ENCODE measurements at places on chromosomes 6 and 20.

DNA sequence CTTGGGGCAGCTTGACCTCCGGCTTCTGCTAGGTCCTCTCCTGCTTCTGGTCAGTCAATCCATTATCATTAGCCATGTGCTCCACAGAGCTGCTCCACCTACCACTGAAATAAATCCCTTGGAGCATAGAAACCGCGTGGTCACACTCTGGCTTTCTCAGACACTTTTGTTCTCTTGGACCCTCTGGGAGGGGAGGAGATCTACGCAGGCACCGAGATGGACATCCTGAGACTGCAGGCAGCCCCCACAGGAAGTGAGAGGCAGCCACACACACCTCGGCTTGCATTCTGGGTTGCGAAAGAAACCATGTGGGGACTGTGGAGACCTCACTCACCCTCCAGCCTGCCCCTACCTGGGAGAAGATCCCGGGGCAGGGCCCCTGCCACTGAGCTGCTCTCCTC is 79.5 kb downstream of the FYN start:
- no peak for DNase-seq

GRCh38 chr6:163616452-163616851 is 201.9 kb downstream of the QKI start:
- DNase-seq: no peak

GRCh38 chr6:28543651-28544610 is 18.2 kb downstream of the GPX5 start:
- DNase-seq: peak; percentile 77

GRCh38 chr6:140156131-140156530 is 781.7 kb upstream of the CITED2 start:
- DNase-seq: no peak

DNA sequence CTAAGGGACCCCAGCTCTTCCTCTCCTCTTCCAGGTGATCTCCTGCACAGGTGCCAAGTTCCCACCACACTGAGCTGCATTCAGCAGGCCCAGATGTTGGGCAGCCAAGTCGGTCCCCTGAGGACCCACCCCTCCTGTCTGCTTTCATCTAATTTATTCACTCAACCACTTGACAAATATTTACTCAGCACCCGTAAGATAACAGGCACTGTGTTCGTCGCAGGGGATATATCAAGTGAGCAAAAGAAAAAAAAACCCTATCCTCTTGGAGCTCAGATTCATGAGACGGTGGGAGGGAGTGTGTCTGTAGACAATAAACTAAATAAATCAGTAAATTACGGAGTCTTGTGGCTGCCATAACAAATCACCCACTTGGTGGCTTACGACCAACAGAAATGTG is 143.6 kb downstream of the MRPL14 start:
- DNase-seq: no peak

- DNase-seq: no peak
Observed at GRCh38 chr6:100990070-100990469, 108.9 kb upstream of the ASCC3 start.

GRCh38 chr6:31423550-31423949 is 20.2 kb downstream of the MICA start:
- DNase-seq: no peak

- no peak for DNase-seq
Observed at GRCh38 chr6:14882394-14883026, 363.4 kb upstream of the JARID2 start.

DNA sequence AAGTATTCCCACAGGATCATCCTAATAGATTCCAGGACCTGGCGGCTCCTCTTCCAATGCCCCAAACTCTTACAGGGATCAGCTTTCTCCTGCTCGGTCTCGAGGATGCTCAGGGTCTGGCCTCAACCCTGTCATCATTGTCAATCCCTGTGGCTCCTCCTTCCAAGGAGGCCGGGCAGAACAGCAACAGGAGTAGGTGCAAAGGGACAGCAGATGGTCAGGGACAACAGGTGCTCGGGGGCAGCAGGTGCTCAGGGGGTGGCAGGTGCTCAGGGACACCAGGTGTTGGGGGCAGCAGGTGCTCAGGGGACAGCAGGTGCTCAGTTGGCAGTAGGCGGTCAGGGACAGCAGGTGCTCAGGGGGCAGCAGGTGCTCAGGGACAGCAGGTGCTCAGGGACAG is 84.8 kb downstream of the TTLL2 start:
- no peak for DNase-seq

DNA sequence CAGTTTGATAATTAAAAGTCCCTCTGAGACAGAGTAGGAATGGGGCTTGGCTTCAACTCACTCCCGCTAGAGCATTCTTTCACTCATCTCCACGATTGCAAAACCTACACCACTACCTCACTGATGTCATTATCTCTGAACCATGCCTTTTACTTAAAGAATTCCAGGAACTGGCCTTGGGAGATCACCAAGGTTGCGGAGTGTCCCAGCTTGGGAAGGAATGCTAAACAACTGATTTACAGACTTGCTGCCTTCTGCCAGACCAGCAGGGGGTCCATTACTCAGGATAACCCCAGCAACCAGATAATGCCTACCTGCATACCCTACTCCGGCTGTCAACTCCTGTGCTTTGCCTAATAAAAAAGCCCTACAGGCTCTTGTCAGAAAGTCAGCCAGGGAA is 102.2 kb upstream of the RALGAPA2 start:
- peak; percentile 44 for DNase-seq

DNA sequence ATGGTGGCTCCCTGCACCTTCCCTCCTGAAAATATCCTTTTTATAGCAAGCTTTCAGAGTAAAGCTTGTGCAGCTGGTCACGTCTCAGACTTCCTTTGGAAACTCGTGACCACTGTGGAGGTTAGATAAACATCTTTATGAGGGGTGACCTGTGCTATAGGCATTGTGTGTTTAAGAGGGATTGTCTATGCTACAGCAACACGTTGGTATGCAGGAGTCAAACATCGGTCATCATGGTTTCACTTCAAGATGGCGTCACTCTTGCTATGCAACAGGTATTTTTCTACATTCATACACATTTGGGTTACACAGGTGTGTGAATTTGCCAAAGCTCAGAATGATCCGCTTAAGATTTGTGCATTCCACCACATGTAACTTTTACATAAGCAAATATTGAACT is 14.6 kb upstream of the BLCAP start:
- no peak for DNase-seq

- no peak for DNase-seq
Observed at GRCh38 chr6:166540631-166541331, 45.7 kb downstream of the RAMACL start.

DNA sequence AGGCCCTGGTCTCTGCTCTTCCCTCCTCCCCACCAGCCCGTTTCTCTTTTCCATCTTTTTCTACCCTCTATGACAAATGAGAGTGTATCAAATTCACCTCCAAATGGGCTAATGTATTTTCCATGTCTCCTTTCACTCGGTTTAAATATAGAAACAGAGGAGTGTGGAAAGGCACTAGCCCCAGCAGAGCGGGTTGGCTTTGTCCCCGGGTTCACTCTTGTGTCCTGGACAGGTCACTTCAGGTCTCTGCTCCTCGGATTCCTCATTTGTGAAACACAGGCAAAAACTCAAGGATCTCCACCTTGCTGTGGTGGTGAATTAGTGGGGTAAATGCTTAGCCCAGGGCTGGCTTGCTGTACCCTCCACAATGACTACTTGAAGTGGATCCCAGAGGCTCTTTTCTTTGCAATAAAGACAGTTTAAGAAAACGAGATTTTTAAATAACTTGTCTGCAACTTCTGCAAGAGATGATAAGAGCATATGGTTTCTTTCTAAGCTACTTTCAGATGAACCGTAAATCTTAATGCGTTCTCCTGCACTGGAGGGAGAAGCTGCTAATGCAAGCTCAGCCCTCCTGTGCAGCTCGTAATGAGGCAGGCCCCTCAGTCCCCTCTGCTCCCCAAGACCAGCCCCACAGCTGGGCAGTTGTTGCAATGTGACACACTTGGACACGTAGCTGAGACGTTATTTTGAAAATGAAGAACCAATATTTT is 292.9 kb downstream of the THBS2 start:
- DNase-seq: no peak

GRCh38 chr6:90035047-90035723 is 140.9 kb downstream of the GJA10 start:
- DNase-seq: no peak

- no peak for DNase-seq
Observed at GRCh38 chr6:148265054-148265453, 77.6 kb upstream of the SASH1 start.

- no peak for DNase-seq
Observed at GRCh38 chr6:72381076-72381475, 240.8 kb upstream of the KCNQ5 start.

- DNase-seq: no peak
Observed at GRCh38 chr6:71468841-71469700, 180.5 kb downstream of the OGFRL1 start.

- DNase-seq: no peak
Observed at GRCh38 chr6:91105532-91105931, 518.7 kb upstream of the MAP3K7 start.

GRCh38 chr6:116492331-116493067 is 18.9 kb upstream of the CALHM5 start:
- peak; percentile 60 for DNase-seq

- DNase-seq: no peak
Observed at GRCh38 chr6:16196260-16196983, 42.0 kb upstream of the GMPR start.

GRCh38 chr6:17851720-17852161 is 135.7 kb downstream of the KIF13A start:
- DNase-seq: no peak

- DNase-seq: peak; percentile 29
Observed at GRCh38 chr6:133953634-133954415, 801 bp downstream of the TBPL1 start.

GRCh38 chr6:149221774-149222070 is 95.8 kb upstream of the TAB2 start:
- no peak for DNase-seq

DNA sequence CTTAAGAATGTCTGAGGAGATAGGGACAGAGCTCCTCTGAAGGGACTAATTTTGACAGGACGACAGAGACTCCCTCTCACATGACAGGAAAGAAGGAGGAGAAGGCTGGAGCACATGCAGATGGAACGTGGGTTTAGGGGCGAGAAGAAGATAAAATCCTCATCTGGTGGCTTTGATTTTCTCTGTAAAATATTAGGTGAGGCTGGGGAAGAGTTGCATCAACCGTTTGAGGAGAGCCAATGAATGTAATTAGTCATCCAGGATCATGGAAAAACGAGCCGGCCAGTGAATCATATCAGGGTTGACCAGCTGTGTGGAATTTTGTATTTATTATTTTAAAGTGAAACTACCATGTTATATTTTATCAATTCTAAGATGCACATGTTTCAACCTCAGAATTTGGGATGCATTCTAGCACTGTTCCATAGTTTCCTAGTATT is 46.9 kb upstream of the ADGRF4 start:
- DNase-seq: no peak

DNA sequence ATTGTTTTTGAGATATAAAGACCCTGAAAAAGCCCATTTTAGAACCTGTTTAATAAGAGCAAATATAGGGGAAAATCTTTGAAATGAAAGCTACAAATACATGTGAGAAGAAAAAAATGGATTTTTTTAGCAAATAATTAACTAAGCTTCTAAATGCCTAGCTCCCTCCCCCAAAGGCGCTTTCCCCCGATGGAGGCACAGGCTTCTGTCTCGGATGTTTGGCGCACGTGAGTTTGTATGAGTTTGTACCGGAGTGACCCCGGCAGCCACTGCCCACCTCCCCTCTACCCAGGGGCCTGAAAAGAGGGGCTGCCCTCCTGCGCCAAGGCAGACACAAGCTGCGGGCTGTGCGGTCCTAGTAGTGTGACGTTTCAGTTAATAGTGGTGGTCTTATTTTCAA is 50.4 kb upstream of the TMEM181 start:
- DNase-seq: no peak

DNA sequence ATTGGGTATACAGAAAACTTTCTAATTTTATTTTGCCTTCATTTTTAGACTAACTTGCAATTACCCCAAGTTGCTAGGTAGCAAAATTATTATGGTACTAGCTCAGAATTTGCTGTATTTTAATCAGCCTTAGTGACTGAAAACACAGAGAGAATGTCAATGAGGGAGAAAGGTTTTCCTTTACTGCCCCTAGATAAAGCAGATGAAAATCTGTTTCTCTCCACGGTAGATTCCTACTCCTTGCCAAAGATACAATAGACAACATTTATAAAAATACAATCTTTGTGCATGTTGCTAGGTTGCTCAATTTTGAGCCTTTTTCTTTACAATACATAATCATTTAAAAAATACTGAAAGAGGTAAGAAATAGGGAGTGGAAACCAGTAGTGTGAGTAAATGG is 222.2 kb downstream of the BCKDHB start:
- DNase-seq: no peak

DNA sequence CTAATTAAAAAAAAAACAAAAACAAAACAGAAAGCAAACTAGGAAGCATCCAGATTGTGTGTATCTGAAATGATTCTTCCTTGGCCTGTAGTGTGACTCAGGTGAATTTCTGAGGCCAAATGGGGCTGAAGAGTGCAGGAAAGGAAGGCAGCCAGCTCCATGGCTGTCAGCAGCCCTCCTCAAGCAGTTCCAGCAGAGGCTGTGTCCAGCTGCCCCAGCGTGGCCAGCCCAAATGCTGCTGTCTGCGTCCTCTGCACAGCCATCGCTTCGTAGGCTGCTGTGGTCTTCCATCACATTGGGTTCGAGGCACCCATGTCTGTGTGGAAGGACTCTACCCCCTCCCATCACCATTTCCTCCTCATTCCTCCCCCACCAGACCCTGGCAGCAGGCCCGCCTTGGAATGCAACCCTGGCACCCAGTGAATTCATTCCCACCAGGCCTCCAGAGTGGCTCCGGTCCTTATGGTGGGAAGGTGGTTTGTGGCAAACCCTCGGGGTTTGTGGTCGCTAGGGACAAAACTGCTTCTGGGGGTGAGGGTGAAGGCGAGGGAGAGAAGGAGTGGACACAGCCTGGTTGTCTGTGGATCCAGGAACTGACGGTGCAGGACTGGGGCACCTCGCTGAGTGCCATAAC is 81.5 kb downstream of the MYLK4 start:
- DNase-seq: no peak

DNA sequence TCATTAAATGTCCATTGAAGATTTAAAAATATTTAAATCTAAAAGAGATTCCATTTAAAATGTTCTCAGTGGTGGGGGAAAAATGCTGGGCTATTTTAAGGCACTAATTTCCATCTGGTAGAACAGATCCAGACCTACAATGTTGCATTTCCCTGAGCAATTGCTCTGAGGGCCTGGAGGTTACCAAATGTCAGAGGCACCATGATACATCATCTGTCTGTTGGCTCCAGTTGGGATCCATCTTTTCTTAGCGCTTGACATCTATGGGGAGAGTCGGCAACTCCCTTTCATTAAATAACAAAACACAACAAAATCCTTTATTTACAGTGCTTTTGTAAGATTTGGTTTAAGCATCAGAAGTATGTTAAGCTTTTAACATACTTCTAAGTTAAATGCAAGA is 224.5 kb downstream of the FOXC1 start:
- DNase-seq: no peak
